Putamen (tissue), 1 donor: ENCODE measurements at places on chromosomes 3 and 15.
A peak's percentile ranks its signal among the peaks of the same experiment; 100 is the strongest.

DNA sequence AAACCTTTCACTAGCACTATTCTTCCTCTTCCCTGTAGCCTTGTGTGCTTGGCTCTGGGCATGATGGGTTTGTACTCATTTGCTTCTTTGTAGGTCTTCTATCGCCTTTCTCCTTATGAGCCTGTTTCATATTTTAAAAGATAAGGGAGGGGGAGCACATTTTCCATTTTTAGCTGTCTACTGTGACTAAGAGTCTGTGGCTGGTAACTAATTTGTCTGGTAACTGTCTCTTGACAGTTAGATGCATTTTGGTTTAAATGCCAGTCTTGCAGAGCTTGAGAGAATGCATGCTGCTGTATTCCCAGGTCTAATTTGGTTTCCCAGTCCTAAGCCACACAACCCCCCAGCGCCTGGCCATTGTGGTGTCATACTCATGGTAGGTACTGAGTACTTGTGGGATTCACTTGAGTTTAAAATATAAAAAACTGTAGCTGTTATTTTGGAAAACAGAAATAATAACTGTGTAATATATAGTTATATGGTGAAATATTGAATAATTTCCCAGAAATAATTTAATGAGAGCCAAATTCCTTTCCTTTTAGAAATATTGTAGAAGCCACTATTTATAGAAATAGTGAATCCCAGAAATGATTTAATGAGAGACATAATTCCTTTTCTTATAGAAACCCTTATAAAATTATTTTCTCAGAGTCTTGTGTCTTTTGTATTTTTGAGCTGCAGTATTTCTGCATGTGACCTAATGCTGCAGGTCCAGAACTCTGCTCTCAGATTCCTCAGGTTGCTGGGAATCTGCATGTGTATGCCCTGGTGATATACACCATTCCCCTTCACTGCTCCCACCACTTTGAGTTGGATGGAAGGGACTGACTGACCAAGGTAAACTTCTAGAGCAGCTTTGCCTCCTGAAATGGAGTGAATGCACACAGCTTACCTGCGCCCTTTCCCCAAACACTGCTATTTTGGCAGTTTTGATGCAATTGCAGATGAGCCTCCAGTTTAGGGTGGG lies 13.9 kb upstream of the GPR171 start:
- DNase-seq, result no peak

- no peak for DNase-seq
Observed at GRCh38 chr3:128322030-128323022, 144.4 kb downstream of the DNAJB8 start.

DNA sequence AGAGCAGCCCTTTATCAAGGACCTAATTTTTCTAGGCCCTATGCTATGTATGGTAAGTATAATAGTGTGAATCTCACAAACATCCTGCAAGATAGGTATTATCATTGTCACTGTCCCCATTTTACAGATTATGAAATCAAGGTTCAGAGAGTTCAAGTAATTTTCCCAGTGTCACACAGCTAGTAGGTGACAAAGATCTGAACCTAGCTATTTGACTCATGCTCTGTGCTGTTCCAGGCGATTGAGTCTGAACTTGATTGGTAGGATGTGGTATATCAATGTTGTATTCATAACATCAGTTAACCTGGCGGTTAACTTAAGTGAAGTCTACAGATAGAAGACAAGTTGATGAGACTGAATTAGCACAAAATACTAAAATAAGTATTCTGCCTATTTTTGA lies 229.9 kb downstream of the CHST2 start:
- no peak for DNase-seq

DNA sequence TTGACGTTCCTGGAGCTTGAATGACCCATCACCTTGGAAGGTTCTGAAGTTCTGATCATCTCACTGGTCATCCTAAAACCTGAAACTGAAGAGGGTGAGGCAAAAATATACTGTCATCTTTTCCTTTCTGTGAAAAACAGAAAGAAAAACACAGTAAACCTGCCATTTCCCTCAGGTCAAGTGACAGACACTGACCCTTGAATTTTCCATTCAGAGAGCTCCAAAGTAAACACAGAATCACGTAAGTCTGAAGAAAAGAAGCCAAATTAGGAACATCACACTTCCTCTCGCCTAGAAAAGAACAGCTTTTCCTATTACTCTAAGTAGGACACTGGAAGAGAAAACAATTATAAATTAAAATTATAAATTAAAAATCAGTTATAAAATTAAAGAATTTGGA lies 78.7 kb upstream of the TGFBR2 start:
- no peak for DNase-seq

- DNase-seq, result no peak
Observed at GRCh38 chr3:28134792-28135375, 106.5 kb upstream of the CMC1 start.

- DNase-seq, result no peak
Observed at GRCh38 chr15:80055933-80056332, 3.5 kb upstream of the ZFAND6 start.

DNA sequence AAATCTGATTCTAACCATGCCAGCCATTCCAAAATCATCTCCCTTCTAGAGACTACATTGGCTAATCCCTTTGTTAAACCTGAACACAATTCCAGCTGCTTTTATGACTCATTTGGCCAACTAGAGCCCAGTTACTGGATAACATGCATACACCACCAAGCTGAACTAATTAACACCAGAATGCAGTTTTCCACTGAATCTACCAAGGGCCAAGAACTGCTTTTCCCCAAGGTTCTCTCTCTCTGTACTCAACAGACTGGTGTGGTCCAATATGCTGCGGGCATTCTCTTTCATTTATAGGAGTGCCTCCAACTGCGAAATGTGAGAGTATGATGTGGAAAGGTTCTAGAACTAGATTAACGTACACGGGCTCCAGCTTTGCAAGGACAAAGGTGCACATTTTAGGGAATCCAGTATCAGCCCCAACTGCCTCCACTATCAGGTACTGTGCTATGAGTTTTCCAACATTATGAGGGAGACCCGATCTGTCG lies 1.5 kb downstream of the CHSY1 start:
- DNase-seq, result no peak

DNA sequence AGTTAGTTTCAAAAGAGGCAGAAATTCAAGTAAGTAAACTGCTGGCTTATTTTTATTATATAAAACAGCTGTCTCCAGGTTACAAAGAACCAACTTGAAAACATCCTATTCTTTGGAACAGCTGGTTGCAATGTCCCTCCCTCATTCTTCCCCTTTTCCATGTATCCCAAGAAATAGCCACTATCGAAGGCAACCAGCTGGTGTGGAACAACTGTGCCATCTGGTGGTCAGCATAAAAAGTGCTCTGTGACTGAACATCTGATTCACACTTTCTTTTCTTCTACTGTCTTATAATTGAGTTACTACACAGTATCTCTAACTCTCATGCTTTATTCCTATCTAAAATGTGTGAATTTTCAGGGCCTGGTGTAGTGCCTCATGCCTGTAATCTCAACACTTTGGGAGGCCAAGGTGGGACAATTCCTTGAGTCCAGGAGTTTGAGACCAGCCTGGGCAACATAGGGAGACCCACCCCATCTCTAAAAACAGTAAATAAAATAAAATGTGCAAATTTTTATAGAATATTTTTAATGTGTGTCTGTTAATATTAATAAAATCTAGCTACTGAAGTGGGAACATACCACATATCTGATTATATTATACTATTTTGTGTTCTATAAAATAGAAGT lies 9.6 kb downstream of the OSBPL11 start:
- peak; percentile 52 for DNase-seq

GRCh38 chr3:178676077-178676476 lies 139.8 kb downstream of the KCNMB2 start:
- DNase-seq, result no peak

DNA sequence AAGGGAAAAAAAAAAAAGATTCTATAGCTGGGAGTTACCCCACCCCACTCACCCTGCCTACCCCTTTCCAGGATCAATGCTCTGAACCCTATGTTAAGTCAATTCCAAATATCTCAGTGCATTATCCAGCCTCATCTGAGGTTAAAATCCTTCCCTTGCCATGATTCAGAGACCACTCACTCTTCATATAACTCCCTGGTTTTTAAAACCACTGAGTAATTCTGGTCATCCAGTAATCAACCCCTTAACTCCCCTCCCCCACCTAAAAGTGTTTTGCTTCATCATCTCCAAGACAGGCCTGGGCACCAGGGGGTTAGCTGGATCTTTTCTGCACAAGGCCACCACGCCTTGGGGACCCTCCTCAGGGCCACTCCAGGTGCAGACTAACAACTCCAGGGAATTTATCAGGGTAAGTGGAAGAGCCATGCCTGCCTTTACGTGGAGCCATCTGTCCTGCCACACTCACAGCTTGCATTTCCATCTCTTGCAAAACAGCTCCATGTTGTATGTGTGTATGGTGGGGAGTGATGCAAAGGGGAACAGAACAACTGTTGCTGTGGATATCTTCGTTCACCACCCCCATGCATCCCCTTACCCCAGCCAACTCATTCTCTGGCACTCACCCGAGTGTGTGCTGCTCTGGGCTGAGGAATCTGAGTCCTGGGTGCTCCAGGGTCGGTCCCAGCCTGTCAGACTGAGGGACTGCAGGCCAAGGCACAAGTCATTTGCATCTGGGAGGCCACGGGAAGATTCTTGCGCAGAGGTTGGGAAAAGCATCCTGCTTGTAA lies 30.7 kb upstream of the RPS17 start:
- peak; percentile 20 for DNase-seq

- no peak for DNase-seq
Observed at GRCh38 chr3:89908711-89909213, 801.3 kb downstream of the EPHA3 start.

- DNase-seq, result peak; percentile 66
Observed at GRCh38 chr3:112676659-112677234, 35.8 kb upstream of the CCDC80 start.

GRCh38 chr3:73727117-73727821 lies 102.5 kb upstream of the PDZRN3 start:
- peak; percentile 30 for DNase-seq

DNA sequence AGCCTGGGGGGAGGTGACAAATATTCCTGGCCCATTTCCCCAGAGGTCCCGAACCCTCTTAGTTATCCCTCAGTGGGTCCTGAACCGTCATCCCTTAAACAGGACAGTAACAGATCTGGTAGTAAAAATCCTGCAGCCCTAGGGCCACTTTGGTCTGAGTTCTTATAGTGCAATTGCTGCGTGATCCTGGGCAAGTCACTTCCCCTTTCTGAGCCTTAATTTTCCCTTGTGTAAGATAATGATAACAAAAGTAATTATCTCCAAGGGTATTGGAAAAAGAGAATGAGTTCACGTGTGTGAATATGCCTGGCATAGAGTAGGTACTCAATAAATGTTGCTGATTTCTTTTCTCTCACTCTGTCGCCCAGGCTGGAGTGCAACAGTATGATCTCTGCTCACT lies 2.9 kb upstream of the JAGN1 start:
- DNase-seq, result no peak

GRCh38 chr3:127427156-127427555 lies 139.3 kb upstream of the PRR20G start:
- DNase-seq, result no peak

DNA sequence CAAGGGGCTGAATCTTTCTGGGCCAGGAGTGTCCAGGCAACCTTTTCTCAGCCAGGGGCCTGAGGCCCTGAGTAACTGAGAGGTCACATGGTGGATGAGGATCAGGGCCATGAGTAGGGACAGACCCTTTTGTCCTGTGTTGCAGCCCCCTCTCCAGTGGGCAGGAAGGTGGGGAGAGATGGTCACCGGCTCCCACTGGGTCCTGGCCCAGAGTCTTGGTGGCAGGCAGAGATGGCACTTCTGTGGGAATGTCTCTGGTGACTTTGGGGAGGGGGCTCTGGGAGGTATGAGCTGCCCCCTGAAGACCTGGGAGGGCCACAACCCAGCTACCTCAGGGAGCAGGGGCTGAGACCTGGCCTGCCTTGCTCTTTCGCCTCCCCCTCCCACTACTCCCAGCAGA lies 6.8 kb downstream of the ESYT3 start:
- no peak for DNase-seq

DNA sequence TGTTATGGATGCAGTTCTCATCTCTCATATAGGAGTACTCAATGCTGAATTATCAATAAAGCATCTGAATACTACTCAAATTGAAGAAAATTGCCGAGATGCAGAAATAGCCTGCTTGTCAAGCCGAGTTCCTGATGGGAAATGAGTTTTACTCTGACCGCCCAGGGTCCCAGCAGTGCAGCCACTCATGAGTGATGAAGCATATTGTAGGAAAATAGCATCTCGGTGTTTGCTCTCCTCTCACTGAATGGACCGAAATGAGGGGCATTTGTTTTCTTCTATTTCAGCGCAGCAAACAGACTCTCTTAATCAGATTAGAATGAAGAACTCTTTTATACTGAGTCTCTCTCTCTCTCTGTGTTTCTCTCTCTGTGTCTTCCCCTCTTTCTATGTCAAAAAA lies 190.0 kb downstream of the GABRB3 start:
- no peak for DNase-seq

DNA sequence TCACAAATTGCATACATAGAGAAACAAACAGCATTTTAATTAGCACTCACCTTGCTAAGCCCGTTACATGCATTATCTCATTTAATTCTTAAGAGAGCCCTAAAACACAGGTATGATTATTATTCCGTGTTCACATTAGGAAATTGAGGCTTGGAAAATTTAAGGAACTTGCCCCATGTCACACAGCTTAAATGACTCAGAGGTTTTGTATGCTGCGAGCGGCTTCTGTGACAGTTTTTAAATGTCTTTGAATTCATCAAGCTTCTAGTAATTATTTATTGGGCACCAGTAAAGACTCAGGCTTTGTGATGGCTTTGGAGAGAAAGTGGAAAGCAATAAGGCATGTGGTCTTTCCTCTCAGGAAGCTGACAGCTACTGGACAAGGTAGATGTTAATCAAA lies 166.7 kb upstream of the THBS1 start:
- DNase-seq, result no peak

DNA sequence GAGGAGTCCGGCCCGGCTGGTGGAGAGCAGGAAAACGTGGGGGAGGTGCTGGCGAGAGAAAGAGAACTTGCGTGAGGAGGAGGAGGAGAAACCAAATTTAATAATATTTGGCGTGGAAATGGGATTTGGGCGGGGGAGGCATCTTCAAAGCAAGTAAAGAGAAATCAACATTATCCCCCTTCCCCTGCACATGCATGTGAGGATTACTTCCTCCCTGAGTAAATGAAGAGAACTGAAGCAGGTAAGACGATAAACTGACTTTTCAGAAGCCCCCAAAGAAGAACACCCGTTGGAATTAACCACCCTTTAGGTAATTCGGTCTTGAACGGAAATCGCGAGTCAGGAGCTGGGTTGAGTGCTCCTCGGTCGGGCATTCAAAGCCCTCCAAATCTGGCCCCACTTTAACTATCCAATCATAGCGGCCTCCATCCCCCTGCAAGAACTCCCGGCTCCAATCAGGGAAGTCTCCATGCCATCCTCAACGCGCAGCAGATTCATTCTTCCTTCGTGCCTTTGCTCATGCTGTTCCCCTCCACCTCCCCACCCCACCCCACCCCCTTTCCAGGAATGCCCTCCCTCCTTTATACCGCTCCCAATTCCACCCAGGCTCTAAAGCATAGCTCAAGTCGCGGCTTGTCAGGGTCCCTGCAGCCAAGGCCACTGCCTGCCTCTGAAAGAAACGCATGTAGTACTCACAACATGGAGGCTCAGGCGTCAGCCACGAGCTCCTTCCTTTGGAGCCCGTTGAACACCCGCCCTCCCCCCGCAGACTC lies 545 bp upstream of the RFX7 start:
- peak; percentile 78 for DNase-seq
